ENCODE measurements at places on chromosomes 7 and 10.
A peak's percentile ranks its signal among the peaks of the same experiment; 100 is the strongest.

GRCh38 chr7:126040114-126041045, 1110.8 kb upstream of the POT1 start:
- DNase-seq, result no peak

DNA sequence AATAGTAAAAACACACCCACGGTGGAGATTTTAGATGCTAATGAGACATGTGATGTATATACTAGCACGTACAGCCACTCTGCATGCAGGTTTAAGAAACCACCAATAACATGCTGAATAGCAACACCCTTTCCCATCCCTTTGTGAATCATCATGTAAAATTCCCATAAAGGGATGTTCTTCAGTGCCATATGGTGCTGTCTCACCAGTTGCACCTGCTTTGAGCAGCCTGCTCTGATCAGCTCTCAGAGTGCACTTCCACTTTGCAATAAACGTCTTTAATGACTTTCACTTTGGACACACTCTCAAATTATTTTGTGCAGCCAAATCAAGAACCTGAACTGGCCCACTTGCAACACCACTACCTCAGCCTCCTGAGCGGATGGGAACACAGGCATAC, 615.0 kb downstream of the ANKRD7 start:
- no peak for DNase-seq

DNA sequence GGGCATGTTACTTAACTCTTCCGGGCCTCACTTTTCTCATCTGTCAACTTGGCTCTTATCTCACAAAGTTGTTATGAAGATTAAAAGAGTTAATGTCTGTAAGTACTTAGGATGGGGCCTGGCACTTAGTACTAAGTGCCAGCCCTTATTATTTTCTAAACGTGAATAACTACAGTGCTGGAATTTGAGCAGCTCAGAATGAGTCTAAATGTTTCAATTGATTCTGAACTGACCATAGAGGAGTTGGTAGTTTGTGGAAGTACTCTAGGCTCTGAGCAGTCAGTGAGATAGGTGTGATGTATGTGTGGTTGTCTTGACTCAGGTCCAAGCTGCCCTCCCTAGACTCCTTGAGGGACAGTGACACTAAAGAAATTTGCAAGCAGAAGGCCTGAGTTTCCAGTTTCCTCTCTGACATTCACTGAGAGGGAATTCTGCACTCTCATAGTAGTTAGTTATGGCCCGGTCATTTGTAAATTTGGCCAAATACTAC, 18.5 kb upstream of the JAZF1 start:
- DNase-seq, result no peak

DNA sequence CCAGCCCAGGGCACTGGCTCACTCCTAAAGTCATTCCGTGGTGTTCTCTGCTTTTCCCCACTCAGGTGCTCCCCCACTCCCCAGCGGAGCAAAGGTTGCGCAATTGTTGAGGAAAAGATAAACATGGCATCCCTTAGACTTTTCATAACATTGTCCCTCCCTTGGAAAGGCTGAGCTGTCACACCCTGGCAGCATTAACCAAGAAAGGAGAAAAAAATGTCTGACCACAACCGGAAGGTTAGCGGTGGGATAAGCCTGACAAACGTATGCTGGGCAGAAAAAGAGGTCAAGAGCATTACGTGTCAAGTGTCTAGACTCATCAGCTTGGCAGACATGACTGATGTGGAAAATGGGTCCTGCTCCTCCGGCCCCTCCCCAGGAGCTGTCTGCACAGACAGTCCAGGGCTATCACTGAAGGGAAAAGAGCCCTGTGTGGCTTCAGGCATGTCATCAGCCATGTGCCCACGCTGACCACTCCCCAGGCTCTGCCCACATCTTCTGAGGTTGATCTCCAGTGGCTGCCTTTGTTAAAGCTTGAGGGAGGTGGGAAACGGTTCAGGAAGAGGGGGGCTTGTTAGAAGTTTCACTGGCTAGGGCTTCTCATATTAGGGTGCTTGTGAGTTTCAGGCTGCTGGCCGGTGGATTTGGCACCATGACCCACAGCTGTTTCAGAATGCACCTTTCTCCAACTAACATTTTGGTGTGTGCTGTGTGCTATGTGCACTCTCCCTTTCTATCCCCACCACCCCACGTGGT, 30.1 kb downstream of the BTBD16 start:
- DNase-seq, result peak; percentile 74

DNA sequence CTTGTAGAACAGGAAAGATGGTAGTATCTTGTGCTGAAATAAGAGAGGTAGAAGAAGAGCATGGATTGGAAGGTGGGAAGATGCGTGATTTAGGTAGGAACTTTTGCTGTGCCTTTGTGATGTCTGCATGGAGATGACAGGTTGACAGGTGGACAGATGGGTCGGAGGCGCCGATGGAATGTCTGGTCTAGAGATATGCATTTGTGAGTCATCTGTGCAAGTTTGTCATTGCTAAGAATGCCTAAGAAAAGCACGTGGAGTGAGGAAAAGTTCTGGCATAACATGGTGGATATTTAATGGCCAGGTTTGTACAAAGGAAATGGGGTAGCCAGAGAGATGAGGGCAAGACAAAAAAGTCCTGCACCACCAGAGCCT, 76.0 kb upstream of the ARMC3 start:
- DNase-seq, result no peak

DNA sequence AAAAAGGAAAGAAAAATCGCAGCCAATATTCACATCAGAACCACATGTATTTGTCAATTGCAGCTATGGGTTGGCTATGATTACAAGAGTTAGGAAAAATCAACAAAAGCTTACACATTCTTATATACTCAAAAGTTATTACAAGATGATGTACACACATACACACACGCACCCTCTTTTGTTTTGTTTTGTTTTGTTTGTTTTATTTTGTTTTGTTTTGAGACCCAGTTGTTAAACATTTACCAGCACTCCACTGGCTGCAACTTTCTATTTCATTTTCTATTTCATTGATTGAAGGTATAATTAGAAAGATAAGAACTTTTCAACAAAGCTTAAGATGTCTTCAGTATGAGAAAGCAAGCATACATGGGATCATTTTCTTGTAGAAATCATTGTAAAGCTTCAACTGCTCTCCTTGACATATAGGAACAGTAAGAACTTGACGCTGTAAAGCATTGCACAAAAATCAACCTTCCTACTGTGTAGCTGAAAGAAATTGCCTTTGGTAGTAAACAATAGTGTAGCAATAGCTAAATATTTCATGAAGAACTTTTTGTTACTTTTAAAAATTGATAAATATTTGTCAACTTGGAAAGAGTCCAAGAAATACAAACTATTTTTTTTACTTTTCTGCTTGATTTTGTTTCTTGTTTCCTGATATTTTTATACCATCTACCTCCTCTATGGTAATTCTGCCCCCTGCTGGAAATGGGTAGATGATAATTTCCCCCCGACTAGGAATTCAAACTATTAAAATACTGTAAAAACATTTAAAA, 205.9 kb downstream of the MBL2 start:
- DNase-seq, result peak; percentile 68

GRCh38 chr7:91683823-91684222, 196.7 kb downstream of the MTERF1 start:
- DNase-seq, result peak; percentile 92

- DNase-seq, result peak; percentile 44
Measured at GRCh38 chr10:93993782-93994437, at the start of gene PLCE1. Gene PLCE1, plus strand, starts transcription at chr10:93993931. Its CDS starts 37,116 bp downstream, at chr10:94031047.

- no peak for DNase-seq
Measured at GRCh38 chr7:98227939-98228338, 16.7 kb downstream of the BHLHA15 start.

DNA sequence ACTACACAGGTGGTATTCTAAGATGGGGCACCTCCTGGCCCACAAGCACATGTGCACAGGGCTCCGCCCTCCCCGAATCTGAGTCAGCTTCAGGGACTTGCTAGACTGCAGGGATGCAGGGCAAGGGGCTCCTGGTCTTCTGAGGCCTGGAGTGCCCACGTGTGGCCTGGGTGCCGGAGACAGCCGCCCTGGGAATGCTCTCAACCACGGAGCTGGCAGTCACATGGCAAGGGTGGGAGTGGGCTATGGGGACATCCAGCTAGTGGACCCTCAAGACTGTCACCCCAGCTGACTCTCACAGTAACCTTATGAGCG, 42.7 kb downstream of the CFAP46 start:
- no peak for DNase-seq

DNA sequence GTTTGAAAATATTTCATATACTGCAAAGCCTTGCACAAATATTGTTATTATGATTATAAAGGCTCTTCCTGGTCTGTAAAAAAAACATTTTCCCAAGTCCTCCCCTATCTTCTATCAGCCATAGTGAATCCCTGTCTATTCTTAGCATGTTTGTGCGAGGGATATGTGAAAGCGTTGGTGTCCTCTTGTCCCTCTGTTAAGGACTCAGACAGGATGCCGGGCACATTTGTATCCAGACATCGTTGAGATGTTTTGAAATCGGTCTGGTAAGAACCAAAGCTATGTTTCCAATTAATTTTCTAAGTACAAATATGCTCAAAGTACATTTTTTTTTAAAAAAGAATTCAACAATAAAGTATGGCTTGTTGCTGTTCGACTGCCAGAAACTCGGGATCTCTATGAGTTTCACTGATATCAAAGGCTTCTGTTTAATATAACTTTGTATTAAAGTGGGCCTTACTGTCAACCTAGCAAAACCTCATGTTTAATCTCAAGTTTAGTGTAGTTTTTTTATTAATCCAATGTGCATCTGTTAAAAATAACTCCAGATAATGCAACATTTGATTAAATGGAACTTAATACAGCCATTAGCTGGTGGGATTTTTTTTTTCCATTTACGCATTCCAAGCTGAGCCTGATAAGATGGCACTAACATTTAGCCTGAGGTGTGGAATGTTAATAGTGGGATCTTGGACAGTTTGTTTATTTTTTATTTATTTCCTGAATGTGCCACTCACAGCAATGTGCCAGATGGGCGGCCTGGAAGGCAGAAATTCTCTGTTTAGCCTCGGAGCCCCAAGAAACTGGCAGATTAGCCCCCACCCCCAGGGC, 754.3 kb downstream of the LRMDA start:
- peak; percentile 21 for DNase-seq

DNA sequence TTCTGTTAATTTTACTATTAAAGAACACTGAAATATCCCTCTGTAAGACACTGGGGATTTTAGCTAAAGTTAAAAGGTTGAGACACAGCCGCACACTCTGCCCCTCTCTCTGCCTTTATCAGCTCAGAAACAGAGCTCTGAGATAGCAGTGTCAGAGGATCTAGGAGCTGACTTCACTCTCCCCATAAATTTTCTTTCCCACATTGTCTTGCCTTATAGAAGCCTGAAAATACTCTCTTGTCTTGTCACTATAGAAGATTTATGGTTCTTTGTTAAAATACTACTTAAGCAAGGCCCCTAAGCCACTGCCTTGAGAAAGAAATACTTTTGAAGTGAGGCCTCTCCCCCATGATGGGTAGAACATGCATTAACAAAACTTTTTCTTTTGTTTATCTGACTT, 105.7 kb upstream of the C10orf90 start:
- DNase-seq, result peak; percentile 13

GRCh38 chr7:47710201-47710935, 128.5 kb upstream of the TNS3 start:
- no peak for DNase-seq

- peak; percentile 53 for DNase-seq
Measured at GRCh38 chr10:75058161-75058560, 53.3 kb upstream of the SAMD8 start.

DNA sequence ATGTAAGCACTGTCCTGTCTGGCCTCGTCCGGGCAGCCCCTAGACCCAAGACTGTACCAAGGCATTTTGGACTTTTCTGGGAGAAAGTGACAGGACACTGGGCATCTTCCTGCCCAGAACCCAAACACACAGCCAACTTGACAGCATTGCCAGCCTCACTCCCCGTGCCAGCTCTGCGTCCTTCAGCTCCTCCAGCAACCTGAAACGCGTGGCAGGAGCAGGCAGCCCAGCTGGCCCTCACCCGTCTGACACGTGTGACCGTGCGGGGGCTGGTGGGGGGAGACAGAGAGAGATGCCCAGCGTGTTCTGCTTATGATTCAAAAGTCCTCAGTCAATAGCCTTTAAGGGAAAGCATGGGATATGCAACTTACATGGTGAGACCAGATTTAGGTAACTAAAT, 50.3 kb upstream of the SLC29A3 start:
- DNase-seq, result peak; percentile 26

- DNase-seq, result peak; percentile 47
Measured at GRCh38 chr7:42730586-42730985, 181.3 kb downstream of the C7orf25 start.

- DNase-seq, result peak; percentile 43
Measured at GRCh38 chr10:24432478-24433416, 223.8 kb downstream of the KIAA1217 start.

- peak; percentile 55 for DNase-seq
Measured at GRCh38 chr7:3260401-3260715, 40.7 kb upstream of the SDK1 start.

DNA sequence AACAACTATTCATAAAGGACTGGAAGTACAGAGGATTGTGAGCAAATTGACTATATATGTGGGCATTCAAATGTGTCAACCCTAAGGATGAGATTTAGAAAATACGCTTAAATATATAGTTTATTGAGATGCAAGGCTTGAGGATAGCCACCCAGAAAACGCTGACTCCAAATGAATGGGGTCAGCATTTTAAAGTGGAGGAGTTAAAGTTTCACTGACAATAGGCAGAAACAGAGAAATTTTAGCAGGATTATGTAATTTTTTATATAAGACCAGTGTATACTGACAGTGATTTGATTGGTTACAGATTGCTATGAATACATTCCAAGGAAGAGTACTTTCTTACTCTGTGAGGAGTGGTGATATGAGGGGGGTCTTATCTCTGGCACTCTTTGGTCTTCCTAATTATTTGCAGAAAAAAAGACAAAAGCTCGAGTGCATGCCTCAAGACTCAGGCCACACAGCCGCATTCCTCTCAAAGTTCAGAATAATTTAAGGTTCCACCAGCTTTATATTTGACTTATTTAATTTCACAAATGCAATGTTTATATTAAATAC, 38.6 kb upstream of the ARL4A start:
- DNase-seq, result no peak

DNA sequence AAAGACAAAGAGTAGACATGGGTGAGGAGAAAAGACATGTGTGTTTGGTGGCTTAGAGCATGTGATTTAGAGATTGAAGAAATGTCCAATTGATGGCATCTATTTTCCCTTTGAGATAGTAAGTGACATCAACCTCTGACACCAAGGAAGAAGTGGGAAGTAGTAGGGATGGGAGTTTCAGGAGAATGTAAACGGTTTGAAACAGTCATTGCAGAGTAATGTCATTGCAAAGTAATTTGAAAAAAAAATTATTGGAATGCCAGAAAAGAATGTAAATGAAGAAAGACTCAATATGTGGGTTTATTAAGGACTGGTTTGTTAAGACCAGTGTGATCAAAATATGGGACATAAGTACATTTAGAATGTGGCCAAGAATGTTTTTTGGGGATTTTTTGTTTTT, 26.6 kb downstream of the GNG11 start:
- DNase-seq, result peak; percentile 80

GRCh38 chr10:50929670-50930069, 44.2 kb upstream of the A1CF start:
- DNase-seq, result peak; percentile 5

- no peak for DNase-seq
Measured at GRCh38 chr10:131043039-131043691, 268.4 kb downstream of the TCERG1L start.

Measured in fibroblast of skin of right biceps (primary cell).